ENCODE measurements at places on chromosomes 5 and 9.

GRCh38 chr5:53076014-53076583 is 33.5 kb downstream of the MOCS2 start:
- no peak for DNase-seq

DNA sequence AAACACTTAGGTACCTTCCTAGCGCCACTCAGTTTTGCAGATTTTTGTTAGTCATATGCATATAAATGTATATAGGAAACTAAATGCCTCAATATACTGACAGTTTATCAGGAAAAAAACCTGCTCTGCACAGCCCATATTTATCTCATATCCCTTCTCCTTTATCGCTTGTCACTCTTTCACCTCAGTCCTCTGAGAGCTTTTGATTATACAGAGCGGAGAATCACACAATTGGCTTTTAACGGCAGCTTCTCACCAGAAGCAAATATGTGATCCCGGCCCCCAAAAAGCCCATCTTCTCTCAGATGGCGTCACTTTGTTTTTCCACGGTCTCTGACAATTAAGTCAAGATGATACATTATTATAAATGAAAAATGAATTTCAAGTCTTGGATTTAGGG is 362.6 kb downstream of the DNAH5 start:
- no peak for DNase-seq

GRCh38 chr5:78628270-78628992 is 20.1 kb downstream of the LHFPL2 start:
- no peak for DNase-seq

- no peak for DNase-seq
Measured at GRCh38 chr5:63613442-63613841, 348.8 kb downstream of the HTR1A start.

DNA sequence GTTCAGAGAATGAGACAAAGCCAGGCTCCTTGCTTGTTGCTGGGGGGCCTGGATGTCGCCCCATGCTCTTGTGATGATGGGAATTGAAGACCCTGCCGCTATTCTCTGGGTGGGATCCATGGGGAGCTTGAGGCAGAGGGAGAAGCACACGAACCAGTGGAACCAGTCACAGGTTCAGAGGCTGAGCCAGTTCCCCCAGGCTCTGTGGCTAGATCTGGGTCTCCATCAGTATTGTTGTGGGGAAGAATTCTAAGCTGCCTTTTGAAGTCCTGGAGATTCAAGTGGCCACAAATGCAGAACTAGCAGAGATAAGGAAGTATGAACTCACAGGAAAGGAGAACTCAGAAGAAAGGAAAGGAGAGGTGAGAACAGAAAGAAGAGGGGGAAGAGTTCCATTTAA is 219.4 kb downstream of the MSX2 start:
- DNase-seq, result no peak

GRCh38 chr5:121503111-121503840 is 348.4 kb upstream of the FTMT start:
- DNase-seq, result no peak

DNA sequence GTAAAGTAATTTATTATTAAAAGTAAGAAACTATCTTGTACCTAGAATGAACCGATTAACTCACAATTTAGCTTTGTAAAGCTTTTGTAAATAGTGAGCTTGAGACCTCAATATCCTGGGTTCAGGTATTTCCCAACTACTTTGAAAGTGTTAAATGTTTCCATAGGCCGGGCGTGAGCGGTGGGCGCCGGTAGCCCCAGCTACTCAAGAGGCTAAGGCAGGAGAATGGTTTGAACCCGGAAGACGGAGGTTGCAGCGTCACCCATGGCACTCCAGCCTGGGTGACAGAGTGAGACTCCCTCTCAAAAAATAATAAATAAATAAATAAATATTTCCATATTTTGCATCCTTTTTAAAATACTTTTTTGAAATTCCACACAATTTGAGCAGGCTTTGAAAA is 1.5 kb upstream of the ANKH start:
- no peak for DNase-seq

DNA sequence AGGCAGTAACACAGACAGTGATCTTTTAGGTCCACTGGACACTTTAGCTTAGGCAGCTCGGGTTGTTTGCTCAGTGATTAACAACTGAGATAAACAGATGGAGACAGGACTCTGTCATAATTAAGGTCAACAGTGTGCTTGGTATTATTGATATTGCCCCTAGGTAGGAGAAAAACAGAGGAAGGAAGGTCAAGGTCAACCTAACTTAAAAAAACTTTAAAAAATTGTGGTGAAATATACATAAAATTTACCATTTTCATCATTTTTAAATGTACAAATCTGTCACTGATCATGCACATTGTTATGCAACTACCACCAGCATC is 2.1 kb upstream of the HSPA4 start:
- DNase-seq, result no peak

DNA sequence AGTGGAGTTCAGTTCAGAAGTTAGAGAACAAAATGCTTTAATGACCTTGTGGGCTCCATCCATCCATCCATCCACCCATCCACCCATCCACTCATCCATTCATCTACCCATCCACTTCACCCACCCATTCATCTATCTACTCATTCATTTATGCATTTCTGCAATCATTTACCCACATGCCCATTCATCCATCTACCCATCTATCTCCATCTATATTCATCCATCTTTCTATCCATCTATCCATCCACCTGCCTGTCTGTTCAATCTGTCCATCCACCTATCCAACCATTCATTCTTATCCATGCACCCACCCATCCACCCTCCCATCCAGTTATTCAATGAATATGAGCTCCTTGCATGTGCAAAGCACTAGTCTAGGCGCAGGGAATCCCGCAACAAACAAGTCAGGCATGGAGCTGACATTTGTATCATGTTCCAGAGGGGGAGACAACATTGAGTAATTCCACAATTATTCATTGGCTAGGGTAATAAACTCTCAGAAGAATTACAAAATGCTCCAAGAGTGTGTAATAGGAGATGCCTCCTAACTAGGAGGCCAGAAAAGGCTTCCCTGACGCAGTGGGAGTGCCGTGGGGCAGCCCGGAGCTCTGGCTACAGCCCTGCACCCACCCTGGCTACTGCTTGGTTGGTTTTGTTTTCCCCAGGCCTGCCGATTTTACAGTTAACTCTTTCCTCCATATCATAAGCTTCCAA is 211.2 kb downstream of the NXNL2 start:
- peak; percentile 69 for DNase-seq

DNA sequence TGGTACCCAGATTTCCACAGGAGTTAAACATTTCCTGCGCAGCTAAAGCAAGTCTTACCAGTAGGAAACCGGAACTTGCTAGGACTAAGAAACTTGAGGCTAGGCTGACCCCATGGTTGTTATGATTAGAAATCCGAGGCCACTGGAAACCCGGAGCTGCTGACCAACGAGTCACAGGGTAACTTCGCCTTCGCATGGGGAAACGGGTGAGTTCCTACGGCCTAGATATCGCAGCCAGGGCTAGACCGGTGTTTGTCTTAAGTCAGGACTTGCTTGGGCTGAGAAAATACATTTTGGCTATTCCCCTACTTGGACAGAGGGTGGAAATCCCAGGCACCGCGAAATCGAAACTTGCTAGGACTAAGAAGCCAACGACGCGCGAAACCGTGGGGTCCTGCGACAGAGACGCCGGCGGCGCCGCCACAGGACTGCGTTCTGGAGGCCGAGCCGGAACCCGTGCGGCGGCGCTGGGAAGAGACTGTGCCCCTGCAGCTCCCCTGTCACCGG is 1.6 kb upstream of the ANXA2R start:
- peak; percentile 78 for DNase-seq

DNA sequence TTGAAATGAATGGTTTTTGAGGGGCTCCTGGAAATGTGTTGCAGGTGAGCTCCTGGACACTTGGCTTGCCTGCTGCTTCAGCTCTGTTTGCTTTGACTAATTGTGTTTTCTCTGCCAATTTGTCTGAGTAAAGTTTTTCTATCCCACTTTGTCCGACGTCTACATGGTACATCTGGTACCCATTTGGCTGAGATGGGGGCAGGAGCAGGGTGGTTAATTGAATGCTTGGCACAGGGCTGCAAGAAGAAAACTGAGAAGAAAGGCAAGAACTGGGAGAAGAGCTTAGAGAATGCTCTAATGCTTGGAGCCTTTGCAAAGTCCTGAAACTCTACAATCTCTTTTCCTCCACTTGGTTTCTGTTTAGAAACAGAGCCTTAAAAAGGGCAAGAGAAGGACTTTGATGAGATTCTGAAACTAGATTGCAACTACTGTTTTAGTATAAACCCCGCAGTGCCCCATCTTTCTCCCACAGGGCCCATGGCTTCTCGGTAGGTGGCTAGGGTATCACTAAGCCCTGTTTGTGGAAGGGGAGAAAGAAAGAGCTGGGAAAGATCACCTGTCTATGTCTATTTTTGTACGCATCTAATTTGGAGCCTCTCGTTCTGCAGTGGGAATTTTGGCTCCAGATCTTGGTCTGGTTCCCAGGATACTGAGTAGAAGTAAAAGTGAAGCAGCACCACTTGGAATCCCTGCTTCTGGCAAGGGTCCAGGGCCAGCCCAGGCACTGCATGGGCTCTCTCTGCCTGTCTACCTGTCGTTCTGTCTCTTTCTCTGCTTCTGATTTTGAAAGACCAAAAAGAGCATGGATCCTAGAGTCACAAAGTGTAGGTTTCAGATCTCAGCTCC is 214.4 kb downstream of the SEMA6A start:
- DNase-seq, result no peak

DNA sequence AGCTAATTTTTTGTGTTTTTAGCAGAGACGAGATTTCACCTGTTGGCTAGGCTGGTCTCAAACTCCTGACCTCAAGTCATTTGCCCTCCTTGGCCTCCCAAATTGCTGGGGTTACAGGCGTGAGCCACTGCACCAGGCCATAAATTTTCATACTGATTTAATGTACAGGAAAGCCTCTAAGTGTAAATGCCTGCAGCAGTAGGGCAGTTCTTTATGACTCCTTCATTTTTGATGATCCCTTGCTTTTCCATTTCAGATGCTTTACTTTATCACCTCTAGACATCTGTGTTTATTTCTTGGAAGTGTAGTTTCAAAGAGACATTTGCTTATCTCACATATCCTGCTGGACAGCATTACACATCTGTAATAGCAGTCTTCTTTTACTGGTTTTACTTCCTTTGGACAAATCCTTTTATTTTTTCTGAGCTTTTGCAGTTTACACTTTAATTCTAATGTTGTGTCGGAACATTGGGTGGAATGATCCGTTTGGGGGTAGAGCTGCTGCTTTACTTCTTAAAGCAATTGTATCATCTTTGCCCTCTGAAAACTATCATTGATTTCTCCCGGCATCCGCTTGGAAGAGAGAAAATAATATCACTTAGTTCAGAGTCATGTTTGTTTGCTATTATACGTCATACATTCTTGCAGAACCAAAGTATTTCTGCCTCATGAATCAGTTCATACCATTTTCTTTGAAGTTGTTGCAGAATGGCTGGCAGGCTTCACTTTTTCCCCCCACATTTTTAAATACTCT is 36.0 kb downstream of the SCGB3A1 start:
- no peak for DNase-seq

DNA sequence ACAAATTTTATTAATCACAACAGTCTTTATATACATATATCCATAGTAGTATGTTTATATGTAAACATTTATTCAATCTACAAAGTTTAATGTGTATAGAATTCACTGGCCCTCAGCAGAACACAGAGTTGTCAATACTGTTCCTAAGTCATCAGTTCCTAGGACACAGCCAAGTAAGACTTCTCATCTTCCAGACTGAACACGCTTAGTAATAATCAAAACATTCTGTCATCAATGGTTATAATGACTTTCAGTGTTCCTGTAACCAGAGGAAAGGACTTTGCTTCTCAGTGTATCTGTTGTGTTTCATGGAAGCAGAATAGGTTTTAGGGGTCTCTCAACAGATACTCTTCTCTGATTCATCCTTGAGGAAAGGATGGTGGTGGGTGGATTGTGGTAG is 82.2 kb downstream of the SMIM23 start:
- DNase-seq, result no peak

DNA sequence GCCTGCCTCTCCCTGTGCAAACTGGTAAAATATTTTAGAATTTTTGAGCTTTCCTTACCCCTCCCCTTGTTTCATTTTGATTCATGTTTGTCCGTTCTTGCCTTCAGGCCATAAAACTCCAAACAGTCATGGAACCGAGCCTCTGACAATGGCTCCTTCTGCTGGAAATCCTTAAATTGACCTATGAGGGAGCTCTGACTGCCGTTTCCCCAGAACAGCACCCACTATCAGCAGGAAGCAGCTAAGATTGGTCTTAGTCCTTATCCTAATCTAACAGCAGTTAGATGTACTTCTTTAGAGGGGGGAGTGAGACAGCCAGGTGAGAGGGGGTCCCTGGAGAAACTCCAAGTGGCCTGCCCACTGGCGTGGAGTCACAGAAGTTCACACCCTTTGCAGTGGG is 106.7 kb downstream of the FAM174A start:
- DNase-seq, result no peak

- DNase-seq, result no peak
Measured at GRCh38 chr5:147482706-147483180, 27.1 kb downstream of the DPYSL3 start.

- no peak for DNase-seq
Measured at GRCh38 chr5:16245956-16246355, 66.4 kb upstream of the MARCHF11 start.

DNA sequence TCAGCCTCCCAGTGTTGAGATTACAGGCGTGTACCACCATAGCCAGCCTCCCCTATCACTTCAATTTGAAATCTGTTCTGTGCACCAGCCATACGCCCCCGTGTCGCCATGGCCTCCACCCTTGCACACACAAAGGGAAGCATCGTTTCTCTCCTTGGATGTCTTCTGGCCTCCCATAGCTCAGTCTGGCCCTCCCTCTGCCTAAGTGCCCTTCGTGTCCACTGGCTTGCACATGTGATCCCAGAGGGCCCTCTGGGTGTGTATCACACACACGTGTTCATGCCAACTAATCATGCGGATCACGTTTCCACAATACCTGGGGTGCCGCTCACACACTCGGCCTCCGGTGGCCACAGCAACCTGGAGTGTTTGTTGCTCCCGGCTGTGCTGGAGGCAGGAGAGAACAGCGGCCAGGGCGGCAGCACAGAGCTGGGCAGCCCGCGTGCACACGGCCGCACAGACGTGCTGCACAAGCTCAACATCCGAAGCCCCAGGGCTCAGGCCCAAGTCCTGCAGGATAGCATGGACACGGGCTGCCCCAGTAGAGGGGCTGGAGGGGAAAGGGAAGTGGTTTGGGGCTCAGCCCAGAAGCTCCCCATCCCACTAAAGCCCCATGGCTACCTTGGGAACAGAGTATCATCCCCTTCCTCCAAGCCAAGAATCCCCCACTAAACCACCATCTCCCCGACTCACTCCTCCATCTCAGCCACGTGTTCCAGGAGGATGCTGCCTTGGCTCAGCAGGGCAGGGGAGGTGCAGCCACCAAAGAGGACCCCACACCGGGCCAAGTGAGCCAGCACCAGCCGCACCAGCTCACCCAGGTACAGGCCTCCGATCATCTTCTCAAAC is 10.9 kb downstream of the HK3 start:
- DNase-seq, result no peak

Measured in aorta (tissue), 5 donors.